Smooth muscle cell of the pulmonary artery (primary cell): ENCODE measurements at places on chromosomes 16 and 17. TPM values are rescaled to one million over a fixed set of nuclear protein-coding genes. Genes with fewer than 3 reads are reported as not detected.

Gene SOCS3
- total RNA-seq: 21.5 and 84.5 TPM in 2 replicates

Gene MLX
- 37.1 and 42.2 TPM in 2 replicates for total RNA-seq

Gene CCDC144A
- 8.8 and 11.7 TPM in 2 replicates for total RNA-seq

Gene TEX14
- total RNA-seq: 0.03 and 0.07 TPM in 2 replicates

Gene ZNF750
- total RNA-seq: not detected in 2 replicates

Gene TGFB1I1
- total RNA-seq: 41.6 and 75.6 TPM in 2 replicates

Gene CTRL
- total RNA-seq: 0.30 and 0.85 TPM in 2 replicates

Gene DHRS7B
- 12.6 and 18.3 TPM in 2 replicates for total RNA-seq

Gene ARL5C
- not detected in 2 replicates for total RNA-seq

Gene CTRB2
- not detected in 2 replicates for total RNA-seq

Gene ZNF385C
- total RNA-seq: 0.03 TPM in 1 of 2 replicates, not detected in the other

Gene IGFBP4
- total RNA-seq: 295 and 1,467 TPM in 2 replicates

Gene MYCBPAP
- 1.6 and 1.7 TPM in 2 replicates for total RNA-seq

Gene C16orf46
- total RNA-seq: 0.43 and 1.0 TPM in 2 replicates

Gene HSF4
- total RNA-seq: 12.1 and 23.0 TPM in 2 replicates

Gene DLX4
- not detected in 2 replicates for total RNA-seq

Gene SLC4A1
- total RNA-seq: not detected in 2 replicates
